Activated CD4-positive, alpha-beta memory T cell treated with anti-CD3 and anti-CD28 coated beads for 36 hours (primary cell): ENCODE measurements at places on chromosomes 12 and 14.
A peak's percentile ranks its signal among the peaks of the same experiment; 100 is the strongest.

- DNase-seq: no peak
These were observed 18.9 kb upstream of the CFL2 start for GRCh38 chr14:34733245-34733644.

GRCh38 chr12:26122061-26122680 lies 2.7 kb downstream of the BHLHE41 start:
- peak; percentile 36 for DNase-seq

- no peak for DNase-seq
These were observed 85.5 kb upstream of the HECTD1 start for GRCh38 chr14:31292937-31293616.

- DNase-seq: no peak
These were observed 207.6 kb upstream of the FOXN3 start for GRCh38 chr14:89624500-89625156.

DNA sequence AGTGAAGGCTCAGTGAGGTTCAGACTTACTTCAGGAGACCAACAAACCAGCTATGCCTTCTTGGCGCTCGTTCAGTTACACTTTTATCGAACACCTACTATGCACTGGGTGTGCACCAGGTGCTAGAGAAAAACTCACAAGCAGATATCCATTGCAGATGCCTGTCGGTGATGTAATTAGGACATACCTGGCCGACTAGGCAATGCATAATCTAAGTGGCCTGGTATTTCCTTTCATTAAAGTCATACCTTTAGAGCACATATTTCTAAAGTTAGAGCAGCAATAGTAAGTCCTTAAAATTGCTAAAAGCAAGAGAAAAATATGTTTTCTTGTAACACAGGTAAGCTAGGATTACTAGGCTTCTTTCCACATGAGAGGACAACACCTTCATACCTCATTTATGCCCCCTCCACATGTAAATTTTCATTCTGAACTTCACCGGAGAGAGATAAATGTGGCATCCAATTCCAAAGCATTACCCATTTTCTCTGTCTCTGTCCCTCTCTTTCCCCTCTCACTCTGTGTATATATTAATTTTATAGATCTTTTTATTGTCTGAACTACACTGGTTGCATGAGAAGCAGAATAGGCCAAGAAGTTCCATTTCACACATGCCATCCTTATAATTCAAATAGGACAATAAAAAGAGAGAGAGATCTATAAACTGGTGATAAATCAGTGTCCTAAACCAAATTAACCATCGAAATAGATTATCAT lies 242.2 kb downstream of the SPTSSA start:
- DNase-seq: no peak
